ENCODE measurements at places on chromosomes 2 and 18.

DNA sequence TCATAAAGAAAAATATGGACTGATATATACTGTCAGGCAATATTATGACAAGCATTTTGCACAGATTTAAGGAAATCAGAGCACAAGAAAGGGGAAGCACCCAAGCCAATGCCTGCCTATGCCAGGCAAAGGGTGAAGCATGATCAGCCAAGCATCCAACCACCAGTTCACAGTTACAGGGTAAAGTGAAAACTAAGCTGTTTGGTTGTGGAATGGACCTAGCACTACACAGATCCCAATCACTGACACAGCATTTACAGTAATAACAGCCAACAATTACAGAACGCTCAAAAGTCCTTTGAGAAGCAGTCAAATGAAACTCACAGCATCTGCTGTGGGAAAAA lies 90.3 kb downstream of the SP3 start:
- no peak for DNase-seq

DNA sequence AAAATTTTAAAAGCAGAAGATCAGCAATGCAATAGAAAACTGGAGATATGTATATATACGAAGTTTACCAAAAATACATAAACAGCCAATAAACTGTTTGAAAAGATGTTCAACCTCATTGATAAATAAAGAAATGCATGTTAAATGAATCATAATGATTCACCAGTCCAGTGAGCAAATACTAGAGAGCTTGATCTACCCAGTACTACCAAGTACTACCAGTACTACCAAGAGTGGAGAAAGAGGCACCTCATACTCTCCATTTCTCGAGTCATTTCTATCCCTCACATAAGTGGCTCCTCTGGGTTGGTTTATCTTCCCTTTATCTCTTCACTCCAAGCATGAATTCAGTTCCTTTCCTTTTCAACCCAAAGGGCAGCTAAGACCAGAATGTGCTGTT lies 138.9 kb downstream of the MREG start:
- no peak for DNase-seq

DNA sequence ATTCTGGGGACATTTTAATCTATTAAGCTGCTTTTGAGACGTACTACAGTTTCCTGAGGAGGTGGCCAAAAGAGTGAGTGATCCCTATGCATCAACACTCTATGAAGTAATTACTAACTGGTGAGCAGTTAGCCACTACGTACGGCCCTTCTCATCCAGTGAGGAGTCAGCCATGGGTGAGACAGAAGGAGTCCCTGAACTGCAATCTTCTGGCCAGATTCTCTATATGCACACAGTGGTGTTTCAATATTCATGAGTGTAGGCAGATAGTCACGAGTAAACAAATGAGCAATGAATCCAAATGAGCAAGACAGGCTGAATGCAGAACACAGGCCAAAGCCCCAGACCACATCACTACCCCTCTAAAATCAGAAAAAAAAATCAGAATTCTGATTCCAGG lies 29.8 kb upstream of the TMEM214 start:
- no peak for DNase-seq

DNA sequence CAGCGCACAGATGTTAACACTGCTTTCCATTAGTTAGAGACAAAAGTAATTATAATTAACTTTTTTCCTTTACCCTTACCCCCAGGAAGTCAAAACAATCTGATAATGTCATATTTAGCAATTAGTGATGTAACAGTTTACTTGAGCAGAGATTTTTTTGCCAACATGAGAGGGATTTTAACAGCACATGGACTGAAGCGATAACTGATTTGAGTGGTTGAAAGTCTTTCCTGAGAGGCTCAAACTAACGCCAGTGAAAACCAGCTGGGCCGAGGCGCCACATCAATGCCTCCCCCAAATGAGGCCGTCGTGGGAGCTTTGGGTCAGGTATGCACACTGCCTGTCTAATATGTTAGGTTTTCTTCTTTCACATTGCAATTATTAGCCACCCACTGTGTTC lies 469.9 kb upstream of the SMIM21 start:
- DNase-seq = no peak

GRCh38 chr2:125175415-125175814 lies 1150.3 kb downstream of the CNTNAP5 start:
- no peak for DNase-seq

DNA sequence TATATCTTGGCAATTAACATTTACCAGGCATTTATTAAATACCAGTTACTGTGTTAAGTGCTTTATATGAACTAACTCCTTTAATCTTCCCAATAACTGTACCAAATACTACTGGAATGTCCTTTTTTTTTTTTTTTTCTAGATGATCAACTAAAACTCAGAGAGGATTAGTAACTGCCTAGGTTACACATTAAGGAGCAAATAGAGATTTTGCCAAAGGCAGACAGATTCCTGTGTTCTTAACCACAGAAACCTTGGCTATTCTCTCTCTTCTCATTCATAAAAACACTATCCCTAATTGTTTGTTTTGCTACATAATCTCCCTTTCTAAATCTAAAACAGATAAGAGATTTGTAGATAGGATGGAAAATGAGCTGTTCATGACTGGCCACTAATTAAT lies 13.3 kb downstream of the DHX57 start:
- no peak for DNase-seq

DNA sequence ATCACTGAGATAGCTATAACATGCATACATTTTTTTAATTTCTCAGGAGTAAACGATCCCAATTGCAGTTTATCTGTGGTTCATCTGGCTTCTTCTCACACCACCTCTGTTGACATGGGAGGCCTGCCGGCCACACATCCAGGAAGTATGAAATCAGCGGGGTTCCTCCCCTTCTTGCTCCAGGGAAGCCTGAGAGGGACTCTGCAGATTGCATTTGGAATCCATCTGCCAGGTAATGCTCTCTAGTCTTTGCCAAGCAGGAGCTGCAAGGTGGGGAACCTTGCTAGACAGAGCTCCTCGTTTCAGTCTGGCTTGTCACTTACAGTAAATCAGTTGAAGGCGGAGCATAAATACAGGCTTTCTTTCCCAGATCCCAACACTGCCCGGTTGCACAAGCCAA lies 49.9 kb downstream of the SOX11 start:
- peak; percentile 1 for DNase-seq

DNA sequence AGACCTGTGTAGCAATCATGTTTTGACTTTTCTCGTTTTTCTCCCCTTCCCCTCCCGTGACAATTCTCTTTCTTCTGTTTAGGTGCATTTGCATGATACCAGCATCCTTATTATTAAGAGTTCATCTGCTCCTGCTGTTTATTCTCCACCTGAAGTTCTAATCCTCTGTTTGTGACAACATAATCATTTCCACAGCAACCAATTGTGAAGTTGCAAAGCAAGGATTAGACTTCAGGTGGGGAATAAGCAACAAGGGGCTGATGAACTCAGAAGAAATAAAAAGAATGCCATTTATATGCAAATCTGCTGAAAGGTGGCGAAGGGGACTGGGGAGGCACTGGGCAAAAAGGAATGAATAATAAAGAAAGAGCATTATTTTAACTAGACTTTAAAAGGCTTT lies 124.8 kb upstream of the LINC00305 start:
- DNase-seq = no peak

DNA sequence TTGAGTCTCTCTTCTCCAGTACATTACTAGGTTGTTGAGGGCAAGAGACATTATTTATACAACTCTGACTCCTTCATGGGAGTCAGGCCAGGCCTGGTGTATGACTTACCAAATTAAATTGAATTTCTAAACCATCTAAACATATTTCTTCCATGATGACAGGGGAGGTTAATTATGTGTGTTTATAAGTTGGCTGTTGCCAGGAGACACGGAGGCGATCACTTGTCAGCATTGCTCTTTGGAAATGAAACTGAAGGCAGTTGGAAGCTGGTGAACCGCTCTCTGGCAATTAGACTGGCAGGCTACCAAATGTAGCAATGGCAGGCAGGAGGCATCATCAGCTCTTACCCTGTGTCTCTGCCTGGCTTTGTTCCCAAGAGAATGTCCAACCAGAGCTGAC lies 241.4 kb downstream of the KCNS3 start:
- peak; percentile 68 for DNase-seq

DNA sequence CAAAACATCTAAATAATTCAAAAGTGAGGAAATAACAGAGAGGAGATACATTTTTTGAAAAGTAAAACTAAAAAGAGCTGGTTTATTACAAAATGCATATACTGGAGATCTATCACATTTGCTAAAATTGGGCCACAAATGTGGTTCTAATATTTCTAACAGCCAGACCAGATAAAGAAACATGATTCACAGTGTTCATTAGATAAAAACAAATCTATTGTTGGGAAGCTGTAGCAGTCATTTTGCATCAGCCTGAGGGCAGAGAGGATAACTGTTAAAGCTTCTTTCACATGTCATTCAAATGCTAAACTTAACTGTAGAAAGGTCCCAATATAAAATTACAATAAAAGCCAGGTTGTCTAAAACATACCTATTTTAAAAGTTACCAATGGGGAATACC lies 148.3 kb downstream of the GULP1 start:
- no peak for DNase-seq

DNA sequence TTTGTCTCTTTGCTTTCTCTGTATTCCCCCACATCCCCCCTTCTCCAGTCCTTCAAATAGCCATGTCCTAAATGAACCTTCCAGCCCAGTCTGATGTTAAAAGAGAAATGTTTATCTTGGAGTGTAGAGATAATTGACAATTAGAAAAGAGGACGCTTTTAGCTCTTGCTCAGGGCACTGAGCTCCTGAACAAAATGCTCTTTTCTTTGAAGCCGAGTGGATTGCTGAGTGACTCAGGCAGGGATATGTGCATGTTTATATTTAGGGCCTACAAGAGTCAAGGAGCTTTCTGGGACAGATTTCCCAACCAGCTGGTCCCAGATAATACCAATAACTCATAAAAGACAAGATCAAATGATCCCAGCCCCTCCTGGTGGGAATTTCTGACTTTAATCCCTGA lies 88.0 kb upstream of the SETBP1 start:
- no peak for DNase-seq

GRCh38 chr18:63439334-63439733 lies 17.1 kb upstream of the VPS4B start:
- no peak for DNase-seq

GRCh38 chr2:3557639-3558204 lies 411 bp downstream of the RNASEH1 start:
- no peak for DNase-seq

- no peak for DNase-seq
Measured at GRCh38 chr2:28749526-28749925, 2.1 kb upstream of the PPP1CB start.

GRCh38 chr2:69827796-69828540 lies 1.5 kb upstream of the GMCL1 start:
- no peak for DNase-seq

- DNase-seq = peak; percentile 34
Measured at GRCh38 chr2:88350331-88351248, 101.9 kb downstream of the FOXI3 start.

DNA sequence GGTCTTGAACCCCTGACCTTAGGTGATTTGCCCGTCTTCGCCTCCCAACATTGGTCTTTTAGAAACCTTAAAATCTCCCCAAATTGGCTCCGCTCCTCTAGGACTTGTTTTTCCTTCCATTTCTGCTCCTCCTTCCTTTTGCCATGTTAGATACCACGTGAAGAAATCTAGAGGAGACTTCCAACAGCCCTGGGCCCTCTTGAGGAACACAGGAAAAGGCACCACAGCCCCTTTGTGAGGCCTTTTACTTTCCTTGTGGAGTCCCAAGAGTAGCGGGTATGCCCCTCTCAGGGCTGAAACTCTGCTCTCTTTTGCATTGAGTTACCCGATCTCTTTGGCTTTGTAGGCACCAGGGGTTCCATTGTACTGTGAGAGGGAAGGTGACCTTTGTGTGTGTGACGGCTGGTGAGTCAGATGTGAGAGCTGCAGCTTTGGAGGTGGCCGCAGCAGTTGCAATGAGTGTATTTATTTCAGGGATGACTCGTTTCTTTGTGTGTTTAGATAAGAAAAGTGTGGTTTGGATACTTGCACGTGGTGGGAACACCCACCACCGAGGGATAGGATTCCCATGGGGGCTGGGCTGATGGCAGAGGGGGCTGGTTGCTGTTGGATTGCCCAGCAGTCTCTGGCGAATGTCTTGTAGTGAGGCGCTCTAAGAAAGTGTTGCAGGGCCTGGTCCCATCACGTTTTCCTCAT lies 218.4 kb upstream of the HS6ST1 start:
- no peak for DNase-seq

- DNase-seq = no peak
Measured at GRCh38 chr2:161947406-161947805, 126.6 kb downstream of the DPP4 start.

GRCh38 chr18:39966275-39966674 lies 1988.8 kb upstream of the PIK3C3 start:
- DNase-seq = no peak

- DNase-seq = no peak
Measured at GRCh38 chr2:137291836-137292570, 526.7 kb downstream of the THSD7B start.

GRCh38 chr2:220228310-220229006 lies 601.0 kb downstream of the SLC4A3 start:
- no peak for DNase-seq

- no peak for DNase-seq
Measured at GRCh38 chr2:24855726-24856125, 62.5 kb downstream of the CENPO start.

All from NCI-H2029 (cell line).